ENCODE measurements at places on chromosomes 11 and 22.

DNA sequence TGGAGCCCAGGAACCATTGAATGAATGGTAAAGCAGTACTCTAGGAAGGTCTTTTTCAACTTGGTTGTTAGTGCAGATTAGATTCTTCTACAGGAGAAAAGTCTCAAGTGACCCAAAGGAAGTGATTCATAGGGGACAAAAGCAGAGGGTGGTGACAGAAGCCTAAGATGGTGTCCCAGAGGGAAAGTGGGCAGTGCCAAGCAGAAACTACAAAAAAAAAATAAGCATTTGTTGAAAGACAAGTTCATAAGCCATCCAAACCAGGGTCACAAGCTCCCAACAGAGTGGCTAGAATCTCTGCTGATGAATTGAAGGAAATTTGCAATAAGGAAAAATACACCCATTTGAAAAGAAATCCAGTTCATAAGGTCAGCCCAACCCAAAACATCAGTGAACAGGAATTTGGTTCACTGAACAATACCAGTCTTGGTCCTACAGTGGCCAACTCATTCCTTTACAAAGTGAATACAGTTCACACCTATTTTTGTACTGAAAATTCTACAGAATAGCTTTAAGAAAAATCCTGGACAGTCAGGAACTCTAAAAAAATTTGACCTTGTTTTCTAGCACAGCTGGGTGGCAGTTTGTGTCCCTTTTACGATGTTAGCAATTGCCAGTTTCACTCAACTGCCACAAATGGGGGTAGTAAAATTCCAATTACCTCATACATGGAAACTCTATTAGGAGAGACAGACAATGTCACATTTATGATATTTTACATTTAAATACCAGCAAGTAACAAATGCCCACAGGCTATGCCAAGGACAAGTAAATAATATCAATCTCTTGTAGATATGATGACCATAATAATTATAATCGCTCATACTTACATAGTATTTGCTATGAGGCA lies 21.6 kb upstream of the NUP160 start:
- no peak for DNase-seq

GRCh38 chr11:10955616-10956015 lies 97.8 kb upstream of the ZBED5 start:
- DNase-seq: no peak

- no peak for DNase-seq
These were observed 31.0 kb upstream of the PICALM start for GRCh38 chr11:86099874-86100273.

GRCh38 chr22:49400941-49401598 lies 426.6 kb downstream of the BRD1 start:
- DNase-seq: no peak

DNA sequence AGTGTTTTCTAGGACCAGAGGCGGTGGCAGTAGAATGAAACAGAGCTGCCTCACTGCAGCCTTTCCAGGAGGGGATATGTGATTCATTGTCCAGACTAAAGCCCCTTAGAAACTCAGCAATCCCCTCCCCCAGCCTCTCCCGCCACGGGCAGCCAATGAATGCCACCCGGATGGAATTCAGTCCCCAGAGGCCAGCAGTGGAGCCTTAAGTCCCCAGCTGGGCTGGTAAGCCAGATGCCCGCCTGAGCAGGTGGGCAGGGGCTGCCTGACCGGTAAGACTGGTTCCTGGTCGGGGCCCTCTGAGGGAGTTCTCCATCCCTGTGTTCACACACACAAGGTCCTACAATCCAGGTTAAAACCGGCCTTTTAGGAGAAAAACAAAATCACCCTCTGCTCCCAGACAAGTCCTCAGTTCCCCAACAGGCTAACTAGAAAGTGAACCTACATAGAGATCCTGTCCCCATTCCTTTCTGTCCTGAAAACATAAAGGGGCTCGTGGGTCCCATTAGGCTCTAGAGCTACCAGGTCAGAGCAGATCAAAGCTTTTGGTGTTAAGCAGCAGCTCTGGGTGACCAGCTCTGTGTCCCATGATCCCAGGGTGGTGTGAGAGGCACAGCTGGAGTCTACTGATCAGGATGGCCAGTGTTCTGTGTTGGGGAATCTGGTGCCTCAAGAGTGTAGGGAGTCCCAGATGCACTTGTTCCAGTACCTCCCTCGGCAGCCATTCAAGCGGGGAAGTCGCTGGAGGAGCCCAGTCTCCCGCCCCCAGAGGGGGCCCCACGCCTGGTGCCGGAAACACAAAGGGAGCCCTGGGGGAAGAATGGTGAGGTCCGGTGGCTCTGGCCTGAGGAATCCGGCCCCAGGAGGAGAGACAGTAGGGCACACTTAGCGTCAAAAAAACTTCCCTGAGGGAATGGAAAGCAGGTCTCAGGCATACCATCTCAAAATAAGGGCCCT lies 2.6 kb downstream of the PATZ1 start:
- no peak for DNase-seq

DNA sequence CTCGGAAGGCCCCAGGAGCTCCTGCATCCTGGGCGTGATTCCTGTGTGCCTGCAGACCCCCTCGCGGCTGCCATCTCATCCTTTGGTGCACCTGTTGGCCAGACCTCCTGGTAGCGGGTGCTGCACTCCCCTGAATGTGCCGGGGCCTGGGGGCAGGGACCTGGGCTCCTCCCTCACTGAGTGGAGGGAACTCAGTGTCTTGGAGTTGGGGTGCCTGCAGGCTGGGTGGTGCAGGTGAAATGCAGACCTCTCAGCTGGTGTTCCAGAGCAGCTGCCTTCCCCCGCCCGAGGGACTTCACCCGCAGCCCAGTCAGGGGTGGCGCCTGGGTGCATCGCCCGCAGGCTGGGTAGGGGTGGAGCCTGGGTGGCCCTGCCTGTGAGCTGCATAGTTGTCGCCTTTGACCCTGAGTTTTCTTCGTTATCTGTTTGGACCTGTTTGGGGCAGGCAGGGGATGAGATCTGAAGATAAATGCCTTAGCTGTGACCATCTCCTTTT lies 31.4 kb downstream of the LRP5 start:
- no peak for DNase-seq

GRCh38 chr11:27087432-27087831 lies 46.8 kb downstream of the BBOX1 start:
- no peak for DNase-seq

GRCh38 chr11:76629853-76630599 lies 40.5 kb downstream of the LRRC32 start:
- no peak for DNase-seq

GRCh38 chr11:134119094-134119493 lies 50.2 kb downstream of the JAM3 start:
- DNase-seq: no peak

DNA sequence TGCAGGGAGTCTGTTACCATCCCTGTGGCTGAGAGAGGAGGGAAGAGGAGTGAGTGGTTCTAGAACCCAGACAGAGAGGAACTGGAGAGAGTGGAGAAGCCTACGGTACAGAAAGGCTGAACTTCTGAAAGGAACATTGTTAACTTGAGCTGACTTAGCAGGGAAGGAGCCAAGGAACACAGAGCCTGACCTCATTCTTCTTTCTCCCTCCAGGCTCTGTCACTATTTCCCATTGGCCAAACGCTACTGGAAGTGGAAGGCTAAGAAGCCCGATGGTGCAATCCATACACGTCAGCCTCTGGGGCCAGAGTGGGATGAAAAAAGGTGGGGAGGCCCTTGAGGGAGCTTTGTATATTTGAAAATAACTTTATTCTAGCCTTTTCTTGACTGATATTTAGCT lies 16.5 kb upstream of the WT1 start:
- DNase-seq: no peak

DNA sequence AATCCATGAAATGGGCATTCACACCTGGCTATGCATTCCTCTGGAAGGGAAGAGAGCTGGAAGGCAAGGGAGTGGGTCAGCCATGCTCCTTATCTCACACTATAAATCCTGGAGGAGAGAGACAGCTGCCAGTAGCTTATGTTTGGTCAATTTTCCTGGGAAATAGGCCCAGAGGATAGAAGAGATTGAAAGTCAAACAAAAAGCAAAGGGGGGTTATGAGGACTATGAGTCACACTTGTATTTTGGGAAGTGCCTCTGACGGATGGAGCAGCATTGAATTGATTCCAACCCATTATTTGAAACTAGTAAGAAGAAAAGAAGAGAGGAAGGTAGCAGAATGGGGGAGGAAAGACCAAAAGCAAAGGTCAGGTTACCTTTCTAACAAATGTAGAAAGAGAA lies 25.0 kb downstream of the SNX19 start:
- no peak for DNase-seq

DNA sequence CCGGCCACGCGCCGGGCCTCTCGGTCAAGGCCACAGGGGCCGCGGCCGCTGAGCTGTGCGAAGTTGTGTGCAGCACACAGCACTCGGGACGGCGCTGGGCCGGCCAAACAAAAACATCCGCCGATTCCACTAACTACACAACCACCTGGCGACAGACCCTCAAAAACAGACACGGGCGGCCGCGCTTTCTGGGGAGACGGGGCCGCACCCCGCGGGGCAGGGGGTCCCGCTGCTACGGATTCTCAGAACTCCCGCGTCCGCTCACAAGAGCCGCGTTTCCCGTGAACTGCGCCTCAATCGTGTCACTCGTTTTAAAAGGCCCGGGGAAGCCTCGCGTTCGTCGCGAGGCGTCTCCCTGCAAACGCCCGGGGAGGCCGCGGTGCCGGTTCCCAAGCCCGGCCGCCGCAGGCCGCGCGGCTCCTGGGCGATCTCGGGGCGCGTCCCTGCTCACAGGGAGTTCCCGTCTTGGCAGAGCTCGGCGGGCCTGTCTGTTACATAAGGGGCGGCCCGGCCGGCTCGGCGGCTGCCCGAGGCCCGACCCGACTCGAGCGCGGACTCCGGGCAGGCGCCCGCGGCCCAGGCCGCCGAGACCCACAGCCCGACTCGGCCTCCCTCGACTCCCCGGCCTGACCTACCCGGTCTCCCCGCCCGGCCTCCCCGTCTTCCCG lies 936 bp downstream of the BRD1 start:
- no peak for DNase-seq

DNA sequence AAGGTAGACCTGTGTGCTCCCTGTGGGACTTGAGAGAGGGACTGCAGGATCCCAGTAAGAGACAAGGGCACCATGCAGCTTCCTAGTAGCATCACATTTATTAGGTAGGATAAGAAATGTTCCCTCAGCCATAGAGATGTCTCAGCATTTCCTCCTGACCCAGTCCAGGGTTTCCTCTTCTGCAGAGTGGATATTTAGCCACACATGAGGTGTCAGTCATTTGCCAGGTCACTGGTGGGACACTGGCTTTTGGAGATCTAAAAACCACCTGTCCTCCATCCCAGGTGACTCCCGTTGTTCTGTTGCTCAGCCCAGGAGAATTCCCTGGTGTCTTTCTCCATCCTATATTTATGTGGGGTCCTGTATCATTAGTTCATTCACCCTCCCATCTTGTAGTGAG lies 117.5 kb upstream of the NNMT start:
- DNase-seq: no peak

DNA sequence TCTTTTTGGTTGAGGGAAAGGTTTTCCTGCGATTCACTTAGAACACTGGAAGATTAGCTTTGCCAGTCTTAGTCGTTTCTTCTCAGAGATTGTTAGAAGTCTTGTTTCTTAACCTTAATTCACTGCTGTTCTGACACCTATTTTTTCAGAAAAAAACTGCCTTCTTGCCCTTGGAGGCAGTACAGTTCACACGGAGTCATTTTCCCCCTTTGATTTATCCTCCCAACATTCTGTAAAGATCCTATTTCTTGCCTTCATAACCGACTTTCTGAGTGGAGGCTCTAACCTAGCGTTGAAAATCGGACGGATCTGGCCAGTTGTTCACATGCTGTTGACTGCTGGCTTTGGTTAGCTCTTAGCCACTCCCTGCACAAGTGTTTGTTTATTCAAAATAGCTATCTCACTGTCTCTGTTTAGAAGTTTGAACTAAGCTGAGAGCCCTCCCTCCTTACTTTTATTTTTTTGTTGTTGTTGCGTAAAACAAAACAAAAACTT lies 737 bp downstream of the BCL2L13 start:
- DNase-seq: no peak

- DNase-seq: no peak
These were observed 839 bp downstream of the CEP164 start for GRCh38 chr11:117328375-117329010.

- no peak for DNase-seq
These were observed 426 bp downstream of the LZTR1 start for GRCh38 chr22:20982563-20982882.

DNA sequence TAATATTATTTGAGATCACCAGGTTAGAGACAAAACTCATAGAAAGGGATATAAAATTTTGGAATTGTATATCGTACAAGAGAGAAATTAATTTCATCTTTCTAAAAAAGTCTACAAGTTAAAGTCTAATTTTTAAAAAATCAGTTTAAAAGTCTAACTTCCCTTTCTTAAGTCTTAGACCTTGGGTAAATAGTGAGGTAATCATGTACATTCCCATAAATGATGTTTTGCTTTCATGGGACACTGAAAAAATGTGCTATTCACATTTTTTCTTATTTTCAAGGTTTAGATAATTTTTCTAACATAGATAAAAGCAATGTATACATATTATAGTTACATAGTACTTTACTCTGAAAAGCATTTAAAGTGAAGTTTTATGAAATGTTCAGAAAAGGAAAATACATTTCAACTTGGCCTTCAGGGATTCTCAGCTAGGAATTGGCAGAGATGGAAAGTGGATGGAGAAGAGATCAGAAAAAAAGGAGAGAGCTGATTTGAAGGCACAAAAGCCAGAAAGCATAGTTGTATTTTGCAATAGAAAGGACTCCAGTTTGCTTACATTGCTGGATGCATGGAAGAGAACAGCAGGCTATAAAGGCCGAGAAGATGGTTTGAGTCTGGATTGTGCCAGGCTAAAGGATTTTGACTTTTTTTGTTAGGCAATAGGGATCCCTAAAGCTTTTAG lies 194.0 kb downstream of the CASP12 start:
- no peak for DNase-seq

- DNase-seq: no peak
These were observed 14.4 kb upstream of the SPTBN2 start for GRCh38 chr11:66743271-66743968.

- DNase-seq: no peak
These were observed 48.8 kb downstream of the NAT10 start for GRCh38 chr11:34154059-34154875.

DNA sequence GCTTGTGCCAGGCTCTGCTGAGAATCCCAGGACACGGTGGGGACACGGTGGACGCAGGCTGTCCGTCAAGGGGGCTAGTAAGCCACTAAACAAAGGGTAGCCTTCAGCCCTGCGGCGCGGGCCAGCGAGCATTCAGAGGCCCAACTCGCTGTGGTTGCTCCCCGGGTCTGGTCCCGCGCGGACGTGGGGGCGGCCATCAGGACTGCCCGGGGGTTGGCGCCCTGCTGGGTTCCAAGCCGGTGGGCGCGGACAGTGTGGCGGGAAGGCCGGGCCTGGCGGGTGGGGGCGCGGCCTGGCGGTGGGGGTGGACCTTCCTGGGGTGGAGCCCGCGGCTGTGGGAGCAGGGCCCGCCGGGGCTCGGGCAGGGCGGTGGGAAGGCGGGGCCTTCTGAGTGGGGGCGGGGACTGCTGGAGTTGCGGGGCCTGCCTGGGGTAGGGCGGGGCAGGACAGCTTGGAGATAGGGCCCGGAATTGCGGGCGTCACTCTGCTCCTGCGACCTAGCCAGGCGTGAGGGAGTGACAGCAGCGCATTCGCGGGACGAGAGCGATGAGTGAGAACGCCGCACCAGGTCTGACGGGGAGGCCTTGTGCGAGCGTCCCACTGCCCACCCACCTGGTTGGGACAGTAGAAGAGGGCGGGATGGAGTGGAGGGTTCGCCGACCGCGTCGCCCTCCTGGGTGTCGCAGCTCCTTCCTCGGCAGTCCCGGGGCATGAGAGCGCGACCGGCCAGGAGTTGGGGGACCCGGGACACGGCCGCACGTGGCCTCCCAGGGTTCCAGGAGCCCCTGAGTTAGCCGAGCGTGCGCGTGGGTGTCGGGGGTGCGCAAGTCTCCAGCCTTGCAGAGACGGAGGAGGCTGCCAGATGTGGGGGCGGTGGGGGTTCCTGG lies at the start of gene SERHL2:
TSS of gene SERHL2 (plus strand) at position 482 of the 887 bp plus-strand sequence. CDS start at position 547, 65 bp downstream.
- peak; percentile 67 for DNase-seq

Data from activated CD4-positive, alpha-beta T cell treated with anti-CD3 and anti-CD28 coated beads for 24 hours (primary cell).